Stimulated activated CD8-positive, alpha-beta memory T cell treated with anti-CD3 and anti-CD28 coated beads, Interleukin-12 subunit alpha, Interleukin-12 subunit beta, amount 100 ng/mL, for 1 hour (primary cell): ENCODE measurements at places on chromosomes 1 and 21.

DNA sequence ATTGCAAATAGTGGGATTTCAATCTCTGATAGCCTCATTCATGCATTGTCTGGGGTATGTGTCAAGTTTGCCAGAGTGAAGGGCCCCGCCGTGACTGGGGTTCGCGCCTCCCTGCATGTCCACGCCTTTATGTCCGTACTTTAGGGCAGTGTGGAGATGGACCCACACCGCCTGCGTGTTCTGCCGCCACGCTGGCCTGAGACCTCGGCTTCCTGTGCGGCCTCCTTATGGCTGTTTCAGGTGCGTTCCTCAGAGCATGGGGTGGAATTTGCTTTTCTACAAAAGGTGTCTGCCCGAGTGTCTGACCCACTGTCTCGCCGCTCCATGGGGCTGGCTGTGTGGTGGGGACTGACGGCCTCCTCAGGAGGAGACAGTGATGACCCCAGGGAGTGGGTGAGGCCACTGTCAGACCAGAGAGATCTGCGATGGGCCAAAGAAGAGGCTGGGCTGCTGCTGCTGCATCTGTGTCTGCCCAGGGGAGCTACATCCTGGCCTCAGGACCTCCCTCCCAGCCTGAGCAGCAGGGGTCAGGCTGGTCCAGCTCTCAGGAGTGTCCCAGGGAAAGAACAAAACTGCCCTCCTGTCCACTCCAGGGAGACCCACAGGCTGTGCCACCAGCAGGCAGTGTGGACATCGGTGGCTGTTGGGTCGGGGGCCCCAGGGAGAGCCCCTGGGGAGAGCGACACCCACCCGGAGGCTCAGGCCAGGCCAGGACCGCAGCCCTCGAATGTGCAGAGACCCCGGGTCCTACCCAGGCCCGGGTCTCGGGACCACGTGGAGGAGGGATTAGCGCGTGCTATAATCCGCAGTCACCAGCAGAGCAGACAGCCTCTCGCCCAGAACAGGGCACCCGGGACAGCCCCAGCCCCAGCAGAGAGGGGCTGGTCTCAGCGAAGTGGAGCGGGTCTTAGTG, 9.8 kb upstream of the SLC19A1 start:
- no peak for DNase-seq

DNA sequence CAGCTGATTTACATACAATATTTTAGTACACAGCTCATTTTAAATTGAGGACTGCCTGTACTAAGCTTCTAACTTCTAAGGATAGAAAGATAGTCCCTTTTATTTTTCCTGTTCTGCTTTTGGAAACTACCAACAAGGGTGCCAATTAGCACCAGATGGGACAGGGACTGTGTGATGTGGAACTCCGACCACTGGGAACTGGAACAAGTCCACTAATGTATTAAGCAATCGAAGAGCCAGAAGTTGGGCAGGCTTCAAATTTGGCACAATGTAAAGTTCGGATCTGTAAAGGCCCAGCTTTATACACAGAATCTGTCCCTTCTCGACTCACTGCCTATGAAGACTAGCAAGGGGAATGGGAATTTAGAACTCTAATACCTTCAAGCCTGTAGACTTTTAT, 149.3 kb downstream of the ZC3H11B start:
- DNase-seq = no peak

GRCh38 chr1:104387716-104388508, 638.2 kb downstream of the AMY1C start:
- no peak for DNase-seq

- DNase-seq = no peak
Measured at GRCh38 chr21:44517175-44517899, 22.7 kb downstream of the KRTAP10-1 start.

DNA sequence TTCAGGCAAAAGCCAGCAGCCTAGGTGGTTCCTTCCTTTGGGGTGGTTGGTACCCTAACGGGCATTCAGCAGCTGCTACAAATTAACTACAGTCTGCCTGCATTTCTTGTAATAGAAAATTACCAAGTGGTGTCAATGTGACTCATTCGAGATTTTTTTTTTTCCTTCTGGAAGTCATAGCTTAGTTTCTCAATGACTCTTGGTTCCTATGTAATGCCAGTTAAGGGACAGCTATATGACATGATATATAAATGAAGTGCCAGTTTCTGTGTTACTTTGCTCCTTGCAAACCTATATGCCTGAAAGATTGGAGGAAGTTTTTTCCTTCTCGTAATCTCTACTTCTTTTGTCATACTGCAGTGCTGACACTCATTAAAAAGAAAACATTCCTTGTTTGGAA, 2.6 kb downstream of the MGST3 start:
- DNase-seq = no peak

- no peak for DNase-seq
Measured at GRCh38 chr1:29632806-29633615, 396.7 kb downstream of the PTPRU start.

DNA sequence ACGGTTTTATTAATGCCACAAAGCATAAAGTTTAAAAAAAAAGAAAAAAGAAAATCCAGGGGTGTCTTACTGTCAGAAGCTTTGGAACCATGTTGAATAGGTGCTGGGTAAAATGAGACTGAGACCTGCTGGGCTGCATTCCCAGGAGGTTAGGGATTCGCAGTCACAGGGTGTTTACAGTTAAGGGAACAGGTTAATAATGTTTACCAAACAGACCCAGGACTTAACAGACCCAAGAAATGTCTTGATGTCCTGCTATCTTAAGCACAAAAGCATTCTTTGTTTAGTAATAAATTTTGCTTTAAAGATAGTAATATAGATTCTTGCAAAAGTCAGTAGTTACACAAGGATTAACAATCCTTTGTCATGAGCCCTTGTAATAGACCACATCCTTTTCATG, 54.7 kb downstream of the OLFML3 start:
- no peak for DNase-seq

- no peak for DNase-seq
Measured at GRCh38 chr21:36171741-36172331, 15.2 kb downstream of the DOP1B start.

DNA sequence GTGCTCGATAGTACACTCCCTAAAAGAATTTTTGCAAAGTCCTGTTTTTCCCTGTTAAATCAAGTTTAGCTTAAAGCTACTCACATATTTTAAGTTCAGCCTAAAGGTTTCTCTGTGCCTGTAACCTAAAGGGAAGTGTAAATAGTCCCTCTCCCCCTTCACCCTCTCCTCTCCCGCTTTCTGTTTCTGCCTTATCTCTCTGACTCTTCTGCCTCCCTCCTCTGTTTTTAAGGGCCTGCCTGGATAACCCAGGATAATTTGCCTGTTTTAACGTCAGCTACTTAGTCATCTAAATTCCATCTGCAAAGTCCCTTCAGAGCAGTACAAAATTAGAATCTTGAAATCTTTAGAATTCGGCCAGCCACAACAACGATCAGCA, 92.6 kb downstream of the NID1 start:
- no peak for DNase-seq

DNA sequence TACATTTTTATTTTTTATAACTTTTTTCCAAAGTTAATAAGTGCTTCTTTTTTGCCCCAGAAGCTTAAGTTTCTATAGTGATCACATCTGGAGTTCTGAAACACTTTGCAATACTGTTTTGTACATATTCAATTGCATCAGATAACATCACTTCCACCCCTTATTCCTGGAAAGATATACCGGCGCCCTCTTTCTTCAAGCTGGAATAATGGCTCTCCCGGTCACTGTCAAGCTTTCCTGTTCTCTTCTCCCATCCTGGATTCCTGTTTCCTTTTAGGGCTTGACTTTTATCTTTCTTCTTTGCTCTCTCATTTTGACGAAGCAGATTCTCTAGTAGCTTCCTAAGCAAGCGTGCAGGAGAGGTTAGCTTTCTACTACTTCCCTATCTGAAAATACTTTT, 1866.8 kb downstream of the MRPL39 start:
- no peak for DNase-seq

GRCh38 chr1:225565847-225566246, 87.1 kb downstream of the ENAH start:
- no peak for DNase-seq
